ENCODE measurements at places on chromosomes 4 and X.

- DNase-seq: no peak
Measured at GRCh38 chr4:16692524-16692923, 205.9 kb downstream of the LDB2 start.

GRCh38 chr4:136680271-136680670 is 852.0 kb downstream of the PCDH18 start:
- DNase-seq: peak; percentile 41

GRCh38 chrX:10636337-10636736 is 16.0 kb upstream of the MID1 start:
- no peak for DNase-seq

GRCh38 chr4:67926485-67926884 is 36.8 kb downstream of the TMPRSS11A start:
- no peak for DNase-seq

DNA sequence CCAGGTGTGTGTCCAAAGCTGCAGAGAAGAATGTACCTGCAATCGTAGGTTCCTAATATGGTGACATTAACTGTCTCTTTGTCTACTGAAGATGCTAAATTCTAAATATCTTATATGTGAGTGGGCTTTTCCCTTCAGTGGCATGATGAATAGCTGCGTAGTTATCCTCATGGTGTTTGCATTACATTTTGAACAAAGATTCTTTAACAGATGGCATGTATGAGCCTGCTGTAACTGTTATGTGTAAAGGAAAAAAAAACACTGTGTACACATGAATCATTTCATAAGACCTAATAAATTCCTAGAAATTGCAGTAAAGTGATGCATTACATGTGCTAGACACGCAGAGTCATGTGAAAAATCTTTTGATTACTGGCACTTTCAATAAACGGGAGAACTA is 288.0 kb downstream of the SH2D1A start:
- no peak for DNase-seq

DNA sequence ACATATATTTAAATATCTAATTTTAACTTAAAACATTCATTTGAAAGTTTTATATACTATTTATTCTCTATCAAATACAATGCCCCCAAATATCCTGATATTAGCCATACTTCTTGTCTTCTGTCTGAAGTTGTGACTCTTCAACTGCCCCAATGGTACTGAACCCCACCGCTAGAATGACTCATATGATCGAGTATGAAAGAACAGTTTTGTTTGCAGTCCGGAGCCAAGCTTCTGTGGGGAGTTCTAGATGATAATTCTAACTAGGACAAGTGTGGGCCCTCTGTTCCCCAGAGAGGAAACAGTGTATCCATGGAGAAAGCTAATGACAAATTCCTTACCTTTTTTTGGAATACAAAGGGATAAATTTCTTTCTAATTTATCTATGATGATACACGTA is 24.7 kb upstream of the CT47A1 start:
- no peak for DNase-seq

GRCh38 chrX:19760841-19761512 is 126.4 kb downstream of the SH3KBP1 start:
- no peak for DNase-seq

GRCh38 chr4:154329939-154330338 is 161.7 kb downstream of the DCHS2 start:
- no peak for DNase-seq

GRCh38 chr4:138449938-138450337 is 207.8 kb upstream of the SLC7A11 start:
- no peak for DNase-seq

- no peak for DNase-seq
Measured at GRCh38 chr4:173125216-173125812, 43.3 kb upstream of the GALNT7 start.

DNA sequence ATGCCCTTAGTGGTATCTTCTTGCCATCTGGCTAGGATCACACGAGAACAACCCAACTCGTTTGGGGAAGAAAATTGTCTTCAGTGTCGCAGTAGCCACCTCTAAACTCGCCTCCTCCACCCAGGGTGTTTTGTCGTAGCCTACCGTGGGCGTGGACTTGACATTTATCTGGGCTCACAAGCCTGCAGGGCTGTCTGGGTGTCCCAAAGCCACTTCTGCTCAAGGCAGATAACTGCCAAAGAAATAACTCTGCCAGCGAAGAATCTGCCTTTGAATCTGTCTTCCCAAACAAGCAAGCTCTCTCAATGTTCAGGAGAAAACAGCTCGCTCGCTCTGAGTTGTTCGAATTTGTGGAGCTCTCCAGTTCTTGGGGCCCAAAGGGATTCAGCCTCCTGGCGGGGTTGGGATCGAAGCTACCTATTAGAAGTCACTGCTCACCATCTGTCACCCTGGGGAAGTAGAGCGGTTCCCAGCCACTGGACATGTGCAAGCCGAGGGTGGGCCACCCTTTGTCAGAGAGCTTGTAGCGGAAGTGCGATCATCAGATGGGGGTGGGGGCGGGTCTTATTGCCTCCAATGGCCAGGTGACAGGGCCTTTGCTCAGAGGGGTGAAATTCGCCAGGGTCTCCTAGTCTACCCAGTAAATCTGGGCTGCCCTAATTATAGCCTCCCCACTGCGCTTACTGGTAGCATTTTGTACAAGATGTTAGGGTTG is 14.8 kb downstream of the BLOC1S4 start:
- DNase-seq: peak; percentile 62

DNA sequence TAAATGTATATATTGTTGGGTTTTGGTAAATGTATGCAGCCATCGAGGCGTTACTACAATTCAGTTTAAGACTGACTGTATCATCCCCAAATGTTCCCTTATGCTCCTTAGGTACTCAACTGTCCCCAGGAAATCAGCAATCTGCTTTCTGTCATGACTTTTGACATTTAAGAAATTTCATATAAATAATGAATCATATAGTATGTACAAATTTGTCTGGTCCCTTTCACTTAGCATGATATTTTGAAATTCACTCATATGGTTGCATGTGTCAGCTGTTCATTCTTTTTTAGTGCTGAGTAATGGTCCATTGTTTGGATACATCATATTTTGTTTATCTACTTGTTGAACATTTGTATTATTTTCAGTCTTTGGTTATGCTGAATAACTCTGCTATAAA is 218.8 kb downstream of the C4orf33 start:
- DNase-seq: no peak

DNA sequence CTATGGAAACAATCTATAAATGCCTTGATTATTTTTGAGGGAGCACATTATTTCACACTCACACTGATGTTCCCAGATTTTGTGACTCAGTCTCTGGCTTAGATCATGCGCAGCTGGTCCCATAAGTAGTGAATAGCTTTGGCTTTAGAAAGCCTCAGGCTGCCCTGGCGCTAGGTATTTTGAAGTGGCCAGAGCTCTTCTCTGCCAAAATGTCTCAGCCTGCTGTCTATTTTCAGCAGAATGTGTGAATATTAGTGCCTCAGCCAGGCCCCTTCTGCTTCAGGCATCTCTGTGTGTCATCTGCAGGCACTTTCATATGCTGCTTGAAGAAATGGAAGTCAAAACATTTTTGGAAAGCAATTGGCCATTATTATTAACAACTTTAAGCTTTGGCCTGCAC is 931.0 kb upstream of the INTU start:
- no peak for DNase-seq

DNA sequence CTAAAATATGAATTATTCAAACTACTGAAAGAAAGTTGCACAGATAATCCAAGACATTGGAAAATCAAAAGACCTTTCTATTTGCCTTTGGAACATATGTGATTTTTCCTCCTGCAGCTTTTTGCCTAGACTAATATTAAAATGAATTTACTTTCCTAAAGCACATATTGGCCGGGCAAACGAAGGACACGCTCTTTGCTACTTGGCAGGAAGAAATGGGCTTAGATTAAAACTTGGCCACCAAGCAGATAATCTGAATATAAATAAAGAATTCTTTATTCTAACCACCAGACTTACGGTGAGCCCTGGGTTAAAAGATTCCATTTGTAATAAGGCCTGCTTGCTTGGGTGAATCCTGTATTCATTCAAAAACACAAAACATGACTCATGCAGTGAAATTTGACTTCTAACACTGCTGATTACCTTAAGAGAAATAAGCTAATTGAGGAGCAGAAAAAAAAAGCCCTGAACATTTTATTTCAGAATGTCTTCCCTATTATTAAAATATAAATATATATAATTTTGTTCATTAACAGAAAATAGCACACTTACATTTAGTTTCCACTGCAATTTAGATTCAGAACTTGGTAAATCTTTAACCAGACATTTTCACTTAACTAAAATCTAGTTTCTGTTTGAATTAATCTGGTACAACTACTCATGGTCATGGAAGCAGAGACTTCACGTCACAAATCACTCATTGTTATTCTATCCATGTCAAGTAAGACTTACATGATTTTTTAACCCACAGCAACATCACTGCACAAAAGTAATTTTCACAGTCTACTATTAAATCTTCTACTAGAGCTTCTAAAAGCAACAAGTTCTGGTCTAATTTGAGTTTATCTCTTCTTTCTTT is 116.1 kb upstream of the PLAC1 start:
- DNase-seq: no peak

- peak; percentile 74 for DNase-seq
Measured at GRCh38 chrX:141176586-141177451, at the start of gene LDOC1. LDOC1 (minus strand) TSS chrX:141177129; CDS start chrX:141177021, 108 bp downstream.

DNA sequence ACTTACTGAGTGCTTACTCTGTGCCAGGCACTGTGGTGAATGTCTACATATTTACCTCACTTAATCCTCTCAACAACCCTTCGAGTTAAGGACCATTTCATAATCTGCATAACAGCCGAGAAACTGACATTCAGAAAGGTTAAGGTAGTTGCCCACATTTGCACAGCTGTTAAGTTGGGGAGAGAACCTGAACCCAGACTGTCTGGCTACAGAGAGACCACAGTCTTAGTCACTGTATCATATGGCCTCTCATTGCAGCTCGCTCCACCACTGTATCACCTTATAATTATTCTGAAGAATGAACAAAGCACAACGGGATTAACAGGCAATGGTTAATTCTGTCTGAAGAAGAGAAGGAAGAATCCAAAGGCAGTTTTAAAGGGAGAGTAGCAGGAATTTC is 98.5 kb downstream of the ADGRA3 start:
- DNase-seq: no peak

- no peak for DNase-seq
Measured at GRCh38 chr4:141248029-141248428, 27.3 kb downstream of the ZNF330 start.

- no peak for DNase-seq
Measured at GRCh38 chrX:84737471-84737871, 235.2 kb upstream of the HDX start.

GRCh38 chr4:95606739-95607138 is 58.0 kb upstream of the UNC5C start:
- DNase-seq: no peak

- no peak for DNase-seq
Measured at GRCh38 chrX:22969411-22969810, 30.3 kb upstream of the DDX53 start.

- DNase-seq: peak; percentile 83
Measured at GRCh38 chrX:153667956-153668396, 5.6 kb downstream of the PNCK start.

GRCh38 chr4:75158451-75158850 is 225.5 kb downstream of the PARM1 start:
- no peak for DNase-seq

DNA sequence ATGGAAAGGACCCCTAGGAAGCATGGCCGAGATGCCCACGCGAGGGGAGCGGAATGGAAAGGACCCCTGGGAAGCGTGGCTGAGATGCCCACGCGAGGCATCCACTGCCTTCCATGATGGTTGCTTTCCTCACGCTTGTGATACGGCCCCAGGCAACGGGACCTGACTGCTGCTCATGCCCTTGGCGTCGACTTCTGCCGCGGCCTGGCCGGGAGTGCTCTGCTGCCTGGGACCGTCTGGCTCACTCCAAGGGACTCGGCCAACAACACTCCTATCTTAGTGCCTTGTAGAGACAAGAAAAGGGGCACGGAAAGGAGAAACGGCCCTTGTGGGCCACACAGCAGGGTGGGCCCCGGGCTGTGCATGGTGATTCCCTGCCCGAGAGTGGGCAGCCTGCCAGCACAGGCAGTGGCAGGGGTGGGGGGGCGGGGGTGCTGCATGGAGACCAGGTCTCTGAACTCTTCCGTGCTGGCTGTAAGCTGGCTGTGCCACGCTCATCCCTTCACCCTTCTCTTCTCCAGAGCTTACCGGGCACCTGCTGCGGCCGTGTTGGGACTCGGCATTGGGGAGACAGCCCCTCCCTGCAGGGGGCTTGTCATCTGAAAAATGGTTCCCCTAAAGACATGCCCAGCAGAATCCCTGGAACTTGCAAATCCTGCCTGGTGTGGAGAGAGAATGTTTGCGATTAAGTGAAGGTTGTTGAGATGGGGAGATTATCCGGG is 38.6 kb upstream of the HMX1 start:
- no peak for DNase-seq

DNA sequence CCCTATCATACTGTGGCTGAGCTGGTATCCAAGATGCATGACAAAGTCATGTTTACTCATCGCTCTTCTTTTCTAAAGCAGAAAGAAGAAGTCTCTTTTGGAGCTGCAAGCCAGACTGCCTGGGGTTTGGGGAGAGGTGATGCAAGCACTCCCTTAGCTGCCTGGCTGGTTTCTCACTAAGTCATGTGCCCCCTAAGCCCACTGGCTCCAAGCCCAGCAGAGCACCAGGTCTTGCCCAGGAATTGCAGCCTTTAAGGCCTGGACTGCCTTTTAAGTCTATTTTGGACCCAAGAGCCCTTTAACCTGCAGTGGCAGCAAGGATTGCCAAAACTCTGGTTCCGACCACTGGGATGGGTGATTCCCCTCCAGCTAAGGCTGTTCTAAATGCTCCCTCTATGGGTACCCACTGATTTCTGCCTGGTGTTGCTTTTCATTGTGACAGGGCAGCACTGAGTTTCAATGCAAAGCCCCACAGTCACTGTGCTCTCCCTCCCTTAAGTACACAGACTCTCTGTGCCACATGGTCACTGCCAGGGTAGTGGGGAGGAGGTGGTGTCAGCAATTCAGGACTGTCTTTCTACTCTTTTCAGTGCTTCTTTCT is 548.6 kb downstream of the TLL1 start:
- no peak for DNase-seq

- no peak for DNase-seq
Measured at GRCh38 chr4:74608151-74608949, 163.4 kb downstream of the AREG start.

DNA sequence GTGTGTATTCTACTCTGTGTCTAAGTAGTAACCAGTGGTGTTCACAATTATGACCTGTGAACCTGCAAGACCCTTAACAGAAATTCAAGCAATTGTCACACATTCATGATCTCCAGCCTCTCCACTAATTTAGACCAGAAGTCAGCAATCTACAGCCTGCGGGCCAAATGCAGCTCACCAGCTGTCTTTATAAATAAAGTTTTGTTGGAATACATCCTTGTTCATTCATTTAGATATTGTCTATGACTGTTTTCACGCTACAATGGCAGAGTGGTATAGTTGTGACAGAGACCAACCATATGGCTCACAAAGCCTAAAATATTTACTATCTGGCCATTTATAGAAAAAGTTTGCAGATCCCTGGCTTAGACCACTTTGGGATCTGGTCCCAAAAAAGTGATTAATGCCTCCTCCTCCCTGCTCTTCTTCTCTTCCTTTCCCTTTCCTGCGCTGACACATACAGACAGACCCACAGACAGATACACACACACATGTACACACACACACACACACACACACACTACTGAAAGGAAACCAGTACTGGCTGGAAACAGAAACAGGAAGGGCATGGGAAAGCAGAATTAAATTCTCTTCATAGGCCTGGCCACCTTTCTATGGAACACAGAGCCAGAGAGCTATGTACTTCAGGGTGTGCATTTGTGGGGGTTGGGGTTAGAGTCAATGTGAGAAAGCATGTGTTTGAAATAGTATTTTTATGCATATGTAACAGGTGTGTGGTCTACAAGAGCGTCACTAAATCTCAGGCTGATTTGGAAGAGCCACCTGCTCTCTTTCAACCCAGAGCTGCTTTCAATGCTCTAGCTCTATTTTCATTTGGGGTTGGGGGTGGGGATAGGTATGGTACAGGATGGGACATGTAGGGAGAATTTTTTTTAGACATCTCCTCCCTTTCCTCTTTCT is 49.7 kb upstream of the TMEM164 start:
- no peak for DNase-seq

Data from retina (tissue), 1 donor.